Hematopoietic multipotent progenitor cell treated with erythropoietin and hydrocortisone succinate and interleukin-3 and kit ligand, for 15 days (in vitro differentiated cells): ENCODE measurements at places on chromosomes 16 and 17.

DNA sequence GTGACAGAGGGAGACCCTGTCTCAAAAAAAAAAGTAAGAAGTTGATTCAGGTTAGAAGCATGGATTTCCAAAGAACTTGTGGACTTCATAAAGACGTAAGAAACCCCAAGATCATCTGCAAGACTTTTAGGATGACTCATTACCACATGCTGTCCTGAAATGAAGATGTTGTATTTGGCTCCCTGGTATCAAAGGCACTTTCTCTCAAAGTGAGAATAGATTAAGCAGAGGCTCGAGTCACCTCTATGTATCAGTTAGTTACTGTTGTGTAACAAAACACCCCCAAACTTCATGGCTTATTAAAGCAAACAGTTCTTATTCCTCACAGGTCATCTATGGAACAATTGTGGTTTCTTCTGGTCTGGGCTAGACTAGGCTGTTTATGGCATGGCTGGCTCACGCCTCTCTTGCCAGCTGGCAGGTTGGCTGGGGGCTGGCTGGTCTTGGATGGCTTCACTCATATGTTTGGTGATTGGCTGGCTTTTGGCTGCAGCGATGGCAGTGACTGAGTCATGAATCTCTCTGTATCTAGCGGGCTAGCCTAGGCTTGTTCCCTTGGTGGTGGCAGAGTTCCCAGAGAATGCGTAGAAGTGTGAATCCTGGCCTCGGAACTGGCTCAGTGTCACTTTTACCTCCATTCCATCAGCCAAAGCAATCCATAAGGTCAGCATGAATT, 60.4 kb upstream of the MSI2 start:
- no peak for DNase-seq

DNA sequence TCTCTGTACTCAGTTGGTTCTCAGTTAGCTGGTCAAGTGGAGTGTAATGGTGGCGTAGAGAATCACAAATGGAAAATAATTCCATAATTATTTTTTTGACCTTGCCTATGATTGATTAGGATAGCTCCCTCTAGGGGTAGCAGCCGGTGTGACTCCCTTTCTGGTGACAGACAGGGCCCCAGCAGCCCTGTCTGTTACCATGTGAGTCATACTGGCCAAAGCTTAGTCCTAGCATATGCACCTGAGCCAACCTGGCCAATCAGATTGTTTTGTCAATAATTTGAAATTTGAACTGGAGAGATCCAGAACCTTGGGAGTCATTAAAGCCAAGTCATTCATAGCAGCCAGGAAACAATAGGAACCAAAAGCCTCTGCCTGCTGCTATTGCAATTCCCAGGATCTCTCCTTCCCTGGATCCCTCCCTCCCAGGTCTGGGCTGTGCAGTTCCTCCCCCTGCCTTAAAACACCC, 5.6 kb downstream of the PNPO start:
- DNase-seq, result peak; percentile 87

- peak; percentile 74 for DNase-seq
Observed at GRCh38 chr17:81601525-81602120, 35.3 kb downstream of the NPLOC4 start.

GRCh38 chr16:35797811-35798210, 2338.4 kb downstream of the TP53TG3F start:
- DNase-seq, result no peak

GRCh38 chr17:19306160-19307111, 56.1 kb downstream of the B9D1 start:
- no peak for DNase-seq

DNA sequence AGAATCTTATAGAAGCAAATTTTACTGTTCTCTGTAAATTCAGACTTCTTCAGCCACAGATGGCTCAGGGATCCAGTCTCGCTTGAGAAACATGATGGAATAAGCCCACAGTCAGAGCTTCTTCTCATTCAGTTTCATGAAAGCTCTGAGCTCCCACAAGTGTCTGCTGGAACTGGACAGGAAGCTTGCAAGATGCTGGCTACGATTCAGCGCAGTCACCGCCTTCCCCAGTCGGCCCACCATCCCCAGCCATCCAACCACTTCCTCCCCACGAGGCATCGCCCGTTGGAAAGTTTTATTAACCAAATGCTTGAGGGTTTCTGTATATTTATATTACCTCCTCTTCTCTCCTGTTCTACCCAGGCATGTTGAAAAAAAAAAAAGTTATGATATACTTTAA, 171.7 kb downstream of the ZFHX3 start:
- DNase-seq, result no peak

GRCh38 chr16:720447-720989, 428 bp upstream of the ANTKMT start:
- DNase-seq, result no peak

DNA sequence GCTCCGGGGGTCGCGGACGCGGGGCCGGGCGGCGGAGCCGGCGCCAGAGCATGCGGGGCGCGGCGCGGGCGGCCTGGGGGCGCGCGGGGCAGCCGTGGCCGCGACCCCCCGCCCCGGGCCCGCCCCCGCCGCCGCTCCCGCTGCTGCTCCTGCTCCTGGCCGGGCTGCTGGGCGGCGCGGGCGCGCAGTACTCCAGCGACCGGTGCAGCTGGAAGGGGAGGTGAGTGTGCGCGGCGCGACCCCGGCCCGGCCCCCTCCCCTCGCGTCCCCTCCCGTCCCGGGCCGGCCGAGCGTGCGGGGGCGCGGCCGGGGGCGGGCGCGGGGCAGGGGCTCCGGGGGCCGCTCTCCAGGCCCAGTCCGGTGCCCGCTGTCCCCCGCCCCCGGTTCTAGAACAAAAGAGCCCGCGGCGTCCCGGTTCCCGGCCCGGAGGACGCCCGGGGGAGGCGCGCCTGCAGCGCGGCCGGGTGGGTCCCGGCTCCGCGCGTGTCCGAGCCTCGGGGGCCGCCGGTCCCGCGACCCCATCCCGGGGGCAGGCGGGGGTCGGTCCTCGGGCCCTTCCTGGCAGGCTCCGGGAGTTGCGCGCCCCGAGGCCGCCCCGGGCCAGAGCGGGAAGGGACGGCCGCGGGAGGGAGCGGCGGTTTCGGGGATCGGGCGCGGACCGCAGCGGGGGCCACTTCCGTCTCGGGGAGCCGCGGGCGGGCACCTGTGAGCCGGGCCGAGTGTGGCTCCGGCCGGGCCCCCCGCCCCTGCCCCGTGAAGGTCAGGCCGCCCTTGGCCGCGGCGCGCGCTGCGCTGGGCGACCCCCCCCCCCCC, 563 bp downstream of the METRNL start:
- no peak for DNase-seq

DNA sequence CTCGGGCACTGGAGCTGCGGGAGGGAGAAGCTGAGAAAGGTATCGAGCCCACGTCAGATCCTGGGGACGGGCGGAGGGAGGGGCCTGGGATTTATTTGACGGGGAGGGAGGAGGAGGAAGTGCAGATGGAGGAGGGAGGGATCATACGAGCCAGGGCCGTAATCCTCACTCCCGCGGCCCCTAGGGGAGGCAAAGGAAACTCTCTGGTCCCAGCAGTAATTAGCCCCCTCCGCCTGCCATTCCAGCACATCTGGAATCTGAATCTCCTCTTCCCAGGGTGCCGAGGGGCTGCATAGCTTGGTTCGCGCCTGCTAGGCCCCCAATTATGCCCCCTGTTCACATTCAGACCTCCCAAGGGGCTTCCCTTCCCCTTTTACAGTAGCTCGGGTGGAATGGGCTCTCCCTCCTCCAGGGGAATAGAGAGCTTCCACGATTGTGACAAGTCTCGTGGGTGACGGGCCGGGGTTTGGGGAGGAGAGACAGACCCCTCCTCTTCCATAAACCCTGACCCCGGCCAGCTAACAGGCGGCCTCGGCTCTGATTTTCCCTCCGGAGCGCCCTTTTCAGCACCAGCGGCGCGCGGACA, at the start of gene SEZ6L2:
Gene SEZ6L2, minus strand, starts transcription at position 35 of the 586 bp plus-strand sequence. CDS start 531 bp downstream, outside the sequence.
- DNase-seq, result no peak

DNA sequence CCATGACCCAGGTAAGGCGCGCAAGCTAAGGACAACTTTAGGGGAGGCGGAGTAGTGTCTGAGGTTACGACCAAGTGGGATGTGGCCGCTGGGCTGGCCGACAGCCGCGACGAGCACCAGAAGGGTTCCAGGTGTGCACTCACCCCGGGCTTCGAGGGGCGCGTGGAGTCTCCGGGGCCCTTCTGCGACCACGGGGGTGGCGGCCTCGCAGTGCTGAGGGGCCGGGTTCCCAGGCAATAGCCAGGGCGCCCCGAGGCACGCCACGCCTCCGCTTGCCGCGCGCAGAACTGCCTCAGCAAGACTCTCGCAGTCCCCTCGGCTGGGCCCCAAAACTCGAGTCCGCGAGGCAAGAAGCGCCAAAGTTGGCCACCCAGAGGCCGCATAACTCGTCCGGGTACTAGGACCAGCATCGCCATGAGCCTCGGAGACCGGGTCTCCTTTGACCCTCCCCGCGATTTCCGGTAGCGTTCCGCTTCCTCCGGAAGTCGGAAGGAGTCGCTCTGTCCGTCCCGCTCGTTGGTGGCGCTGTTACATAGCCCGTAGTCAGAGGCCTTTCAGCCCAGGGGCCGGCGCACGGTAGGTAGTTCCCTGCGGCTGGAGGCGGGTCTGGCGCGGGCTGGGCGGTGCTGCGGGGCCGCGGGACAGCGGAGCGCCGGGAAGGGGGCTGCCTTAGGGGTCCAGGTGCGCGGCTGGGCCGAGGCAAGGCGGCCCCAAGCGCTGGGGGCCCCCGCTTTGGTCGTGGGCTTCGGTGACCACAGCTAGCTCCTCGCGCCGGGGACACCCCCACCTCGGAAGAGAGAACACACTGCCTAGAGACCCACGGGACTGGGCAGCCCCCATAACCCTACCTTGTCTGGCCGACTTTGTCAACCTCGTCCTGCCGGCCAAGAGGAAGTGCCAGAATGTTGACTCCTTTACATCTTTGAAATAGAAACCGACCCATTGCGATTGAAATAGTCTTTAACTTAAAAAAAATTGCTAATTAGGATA, at the start of the genes ADPRM and SCO1:
Gene ADPRM, plus strand, starts transcription at position 503 of the 990 bp plus-strand sequence. CDS start 7,333 bp downstream, outside the sequence.
Gene SCO1, minus strand, starts transcription at position 442 of the 990 bp plus-strand sequence. Its CDS starts 26 bp downstream, at position 416.
- peak; percentile 92 for DNase-seq

DNA sequence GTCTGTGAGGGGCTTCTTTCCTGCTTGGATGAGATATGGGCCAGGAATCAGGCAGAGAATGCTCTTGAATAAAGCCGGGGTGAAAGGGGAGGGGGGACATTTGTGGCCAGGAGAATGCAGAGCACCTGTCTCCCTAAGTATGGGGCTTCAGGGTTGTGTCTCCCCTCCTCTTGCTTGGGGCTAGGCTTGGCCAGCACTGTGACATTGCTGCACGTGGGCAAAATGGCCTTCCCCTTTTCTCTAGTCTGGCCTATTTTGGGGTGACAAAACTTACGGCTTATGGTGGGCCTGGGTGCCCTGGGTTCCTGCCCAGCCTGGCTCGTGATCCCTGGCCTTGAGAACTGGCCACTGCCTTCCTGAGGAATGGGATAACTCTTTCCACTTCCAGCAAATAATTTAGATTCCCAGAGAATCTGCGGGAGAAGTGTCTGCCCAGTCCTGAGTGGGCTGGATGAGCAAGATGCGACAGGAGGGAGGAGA, 5.6 kb downstream of the NFE2L1 start:
- no peak for DNase-seq

GRCh38 chr17:55728833-55729232, 6.2 kb upstream of the TMEM100 start:
- DNase-seq, result no peak

DNA sequence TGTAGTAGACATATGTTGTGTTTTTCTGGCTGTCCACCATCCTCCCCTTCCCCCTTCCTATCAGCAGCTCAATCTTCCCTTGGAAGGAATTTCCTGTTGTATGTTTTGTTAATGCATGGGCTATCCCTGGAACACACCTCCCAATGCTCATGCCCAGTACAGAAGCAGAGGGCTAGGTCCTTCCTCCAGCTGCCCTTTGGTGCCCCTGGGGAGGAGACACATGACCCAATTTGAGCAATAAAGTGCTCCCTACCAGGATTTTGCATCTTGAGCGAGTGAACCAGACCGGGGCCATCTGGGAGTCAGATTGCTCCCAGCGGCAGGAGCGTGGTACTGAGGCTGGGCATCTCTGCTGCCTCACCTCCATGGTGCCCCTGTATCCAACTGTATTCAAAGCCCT, 141.5 kb upstream of the MED13 start:
- no peak for DNase-seq

- no peak for DNase-seq
Observed at GRCh38 chr17:70434536-70435490, 265.5 kb downstream of the KCNJ2 start.

- DNase-seq, result no peak
Observed at GRCh38 chr17:34730816-34731215, 151.4 kb downstream of the TMEM132E start.

GRCh38 chr16:60640038-60640437, 1396.2 kb downstream of the CDH8 start:
- no peak for DNase-seq

GRCh38 chr17:40198576-40198975, 20.5 kb upstream of the WIPF2 start:
- DNase-seq, result no peak

- no peak for DNase-seq
Observed at GRCh38 chr16:59964232-59964924, 1230.3 kb upstream of the GOT2 start.

- no peak for DNase-seq
Observed at GRCh38 chr16:57979006-57979585, 8.2 kb upstream of the CNGB1 start.

DNA sequence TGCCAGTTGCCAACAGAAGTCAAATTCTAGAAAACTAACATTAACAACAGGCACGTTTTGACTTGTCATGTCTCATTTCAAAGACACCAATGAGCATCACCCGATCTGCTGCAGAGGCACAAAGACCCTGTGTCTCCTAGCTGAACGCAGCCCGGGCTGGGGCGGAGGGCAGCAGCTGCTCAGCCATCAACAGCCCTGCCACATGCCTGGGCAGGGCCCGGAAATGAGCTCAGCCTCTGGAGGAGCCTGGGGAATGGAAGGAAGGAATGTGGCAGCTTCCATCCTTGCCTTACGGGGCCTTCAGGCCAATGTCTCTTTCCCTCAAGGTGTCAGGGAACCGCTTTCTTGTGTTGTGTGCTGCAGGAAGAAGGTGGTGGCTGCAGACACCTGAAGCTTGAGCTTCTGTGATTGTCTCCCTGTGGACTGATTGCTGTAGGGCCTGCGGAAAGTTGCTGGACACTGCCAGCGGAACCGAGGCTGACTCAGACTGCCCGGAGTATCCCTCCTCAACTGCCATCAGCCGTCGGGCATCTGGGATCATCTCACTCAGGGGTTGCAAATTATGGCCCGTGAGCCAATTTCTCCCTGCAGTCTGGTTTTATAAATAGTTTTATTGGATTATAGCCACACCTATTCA, 7.3 kb downstream of the CDH13 start:
- DNase-seq, result no peak
